ENCODE measurements at places on chromosomes 16 and 17. TPM values are rescaled to one million over a fixed set of nuclear protein-coding genes. Genes with fewer than 3 reads are reported as not detected.

ALDH3A1 gene
- 0.39 TPM for polyA plus RNA-seq

PRSS27 gene
- polyA plus RNA-seq, result 2.9 TPM

DNA sequence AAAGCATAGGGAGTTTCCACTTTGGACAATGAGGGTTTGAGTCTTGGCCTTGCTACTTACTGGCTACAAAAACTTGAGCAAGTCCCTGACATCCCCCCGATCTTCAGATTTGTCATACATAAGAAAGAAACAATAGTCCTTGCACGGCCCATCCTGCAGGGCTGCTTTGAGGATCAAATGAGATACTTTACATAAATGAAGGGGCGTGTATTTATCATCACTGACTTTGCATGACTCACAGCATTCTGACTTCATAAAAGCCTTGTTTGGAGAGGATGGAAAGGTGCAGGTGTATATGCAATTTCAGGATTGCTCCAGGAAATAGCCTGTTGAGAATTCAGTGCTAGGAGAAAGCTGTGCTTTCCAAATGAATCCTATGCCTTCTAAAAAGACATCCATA, 465.0 kb upstream of the MAF start:
- DNase-seq, result no peak

- DNase-seq, result no peak
Measured at GRCh38 chr17:57338257-57338914, 82.1 kb downstream of the MSI2 start.

GRCh38 chr16:27859020-27859419, 204.5 kb downstream of the GSG1L start:
- no peak for DNase-seq

GRCh38 chr17:282000-282911, 70.4 kb downstream of the RPH3AL start:
- no peak for DNase-seq

- peak; percentile 13 for DNase-seq
Measured at GRCh38 chr17:35849469-35850348, 19.0 kb downstream of the HEATR9 start.

GRCh38 chr17:40097931-40098845, 2.2 kb downstream of the NR1D1 start:
- no peak for DNase-seq

- no peak for DNase-seq
Measured at GRCh38 chr17:32852811-32853210, 24.1 kb downstream of the MYO1D start.

- no peak for DNase-seq
Measured at GRCh38 chr17:27531469-27531961, 75.3 kb downstream of the KSR1 start.
